Osteocyte (in vitro differentiated cells): ENCODE measurements at places on chromosomes 3 and 15.

DNA sequence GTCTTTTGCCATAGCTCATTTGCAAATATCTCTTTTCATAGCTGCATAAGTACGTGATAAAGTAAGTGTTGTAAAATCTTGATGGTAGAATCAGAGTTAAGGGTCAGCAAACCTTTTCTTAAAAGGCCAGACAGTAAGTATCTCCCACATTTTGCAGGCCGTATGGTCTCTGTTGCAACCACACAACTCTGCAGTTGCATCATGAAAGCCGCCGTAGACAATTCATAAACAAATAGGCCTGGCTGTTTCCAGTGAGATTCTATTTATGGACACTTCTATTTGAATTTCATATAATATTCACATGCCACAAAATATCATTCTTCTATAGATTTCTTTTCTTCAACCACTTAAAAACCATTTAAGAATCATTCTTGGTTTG is 248.5 kb downstream of the TLE3 start:
- no peak for DNase-seq

- DNase-seq = no peak
Measured at GRCh38 chr3:148711981-148712666, 14.4 kb downstream of the AGTR1 start.

GRCh38 chr3:1228289-1228688 is 135.5 kb downstream of the CNTN6 start:
- no peak for DNase-seq

GRCh38 chr15:98842973-98843285 is 164.7 kb downstream of the PGPEP1L start:
- DNase-seq = no peak

- no peak for DNase-seq
Measured at GRCh38 chr3:190366133-190366532, 21.8 kb upstream of the CLDN16 start.
